Muscle of leg (tissue), 16 donors: ENCODE measurements at places on chromosomes 2 and 18.
A peak's percentile ranks its signal among the peaks of the same experiment; 100 is the strongest.

DNA sequence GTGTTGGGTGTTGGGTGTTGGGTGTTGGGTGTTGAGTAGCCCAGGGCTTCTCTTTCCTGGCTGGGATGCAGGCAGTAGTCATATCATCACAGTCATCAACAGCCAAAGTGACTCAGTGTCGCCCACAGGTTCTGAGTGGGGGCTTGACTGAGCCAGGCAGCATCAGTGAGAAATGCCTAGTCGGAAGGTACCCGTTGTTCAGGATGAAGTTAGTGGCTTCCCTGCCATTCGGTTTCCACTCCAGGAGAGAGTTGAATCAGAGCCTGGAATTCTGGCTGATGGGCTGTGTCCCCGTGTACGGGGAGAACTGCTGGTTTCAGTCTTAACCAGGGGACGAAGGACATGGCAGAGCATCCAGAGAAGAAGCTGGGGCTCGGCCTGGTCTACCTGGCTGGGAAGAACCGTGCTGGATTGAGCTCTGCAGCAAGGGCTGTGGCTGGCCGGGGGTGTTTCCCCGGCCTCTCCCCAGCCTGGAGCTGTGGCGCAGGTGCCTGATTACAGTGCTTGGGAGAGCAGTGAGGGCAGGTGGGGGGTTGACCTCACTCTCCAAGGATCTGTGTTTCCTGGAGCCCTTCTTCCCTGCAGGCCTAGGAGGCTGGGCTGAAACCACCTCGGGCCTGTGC is 49.4 kb downstream of the AGAP1 start:
- DNase-seq: no peak

DNA sequence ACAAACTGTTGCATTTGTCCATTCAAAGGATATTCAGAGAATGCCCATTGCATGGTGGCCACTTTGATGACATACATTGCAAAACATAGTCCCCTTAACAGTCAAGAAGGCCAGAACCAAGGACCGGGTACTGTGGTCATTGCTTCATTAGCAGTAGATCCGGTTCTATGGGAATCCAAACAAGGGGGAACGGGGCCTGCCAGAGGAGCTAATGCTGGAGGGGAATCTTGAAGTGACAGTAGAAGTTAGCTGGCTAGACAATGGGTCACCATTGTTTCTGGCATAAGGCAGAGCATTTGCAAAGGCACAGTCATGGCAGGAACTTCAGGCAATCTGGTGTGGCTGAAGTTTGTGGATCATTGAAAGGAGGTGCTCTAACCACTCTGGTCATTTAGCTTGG is 279.7 kb downstream of the SS18 start:
- no peak for DNase-seq

DNA sequence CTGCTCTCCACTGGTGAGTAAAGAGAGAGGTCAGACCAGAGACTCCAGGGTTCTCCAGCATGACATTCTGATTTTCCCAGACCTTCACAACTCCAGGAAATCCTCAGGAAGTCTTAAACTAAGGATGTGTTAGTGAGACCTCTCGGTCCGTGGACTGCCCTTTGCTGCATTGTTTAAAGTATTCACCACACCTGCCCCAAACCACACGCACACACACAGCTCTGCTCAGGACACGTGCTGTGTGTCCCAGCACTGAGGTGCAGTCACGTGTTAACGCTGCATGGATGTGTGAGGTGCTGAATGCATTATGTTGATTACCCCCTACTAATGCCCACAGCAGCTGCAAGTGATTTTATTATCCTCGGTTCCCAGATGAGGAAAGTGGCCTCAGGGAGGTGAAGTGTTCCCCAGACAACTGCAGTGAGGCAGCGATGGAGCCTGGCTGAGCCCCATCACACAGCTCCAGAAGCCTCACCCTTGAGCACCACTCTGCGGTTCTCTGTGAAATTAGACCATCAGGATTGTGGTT is 68.4 kb downstream of the TRAPPC12 start:
- DNase-seq: peak; percentile 33

GRCh38 chr2:156581280-156581679 is 145.1 kb downstream of the GPD2 start:
- no peak for DNase-seq

- no peak for DNase-seq
Measured at GRCh38 chr18:59500765-59501164, 141.7 kb upstream of the LMAN1 start.

GRCh38 chr18:44629406-44629805 is 51.3 kb upstream of the SETBP1 start:
- DNase-seq: peak; percentile 54

DNA sequence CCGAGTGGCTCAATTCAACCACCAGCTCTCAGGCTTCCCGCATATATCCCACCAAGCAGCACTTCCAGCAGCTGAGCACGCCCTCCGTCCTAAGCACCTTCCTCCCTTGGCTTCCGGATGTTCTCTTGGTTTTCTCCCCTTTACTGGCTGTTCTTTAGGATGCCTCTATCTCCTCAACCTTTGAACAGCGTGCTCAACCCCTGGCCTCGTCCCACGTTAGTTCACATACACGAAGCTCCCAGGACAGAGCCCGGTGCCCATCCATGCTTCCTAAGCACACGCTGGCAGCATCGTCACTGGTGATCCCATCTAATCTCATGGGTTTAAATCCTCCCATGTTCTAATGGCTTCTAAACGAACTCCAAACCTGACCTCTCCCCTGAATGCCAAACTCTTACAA is 3.7 kb downstream of the CYS1 start:
- no peak for DNase-seq

- DNase-seq: no peak
Measured at GRCh38 chr2:7557376-7557775, 640.2 kb downstream of the RNF144A start.

DNA sequence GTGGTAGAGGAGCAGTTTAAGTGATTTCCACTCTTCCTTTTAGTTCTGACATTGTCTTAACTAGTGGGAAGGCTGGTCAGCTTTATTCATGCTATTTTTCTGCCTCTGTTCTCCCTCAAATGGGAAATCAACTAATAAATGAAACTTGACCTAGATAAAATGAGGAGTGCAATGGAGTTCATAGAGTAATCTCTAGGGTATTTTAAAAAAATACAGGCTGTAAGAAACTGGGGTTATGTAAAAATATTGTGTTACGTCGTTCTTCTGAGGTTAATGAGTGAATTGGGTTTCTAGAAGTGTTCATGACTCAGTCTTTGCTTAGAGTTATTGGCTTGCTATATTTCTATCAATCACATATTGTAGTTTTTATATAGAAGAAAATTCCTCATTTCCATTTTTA is 734.5 kb downstream of the MBD2 start:
- DNase-seq: no peak

DNA sequence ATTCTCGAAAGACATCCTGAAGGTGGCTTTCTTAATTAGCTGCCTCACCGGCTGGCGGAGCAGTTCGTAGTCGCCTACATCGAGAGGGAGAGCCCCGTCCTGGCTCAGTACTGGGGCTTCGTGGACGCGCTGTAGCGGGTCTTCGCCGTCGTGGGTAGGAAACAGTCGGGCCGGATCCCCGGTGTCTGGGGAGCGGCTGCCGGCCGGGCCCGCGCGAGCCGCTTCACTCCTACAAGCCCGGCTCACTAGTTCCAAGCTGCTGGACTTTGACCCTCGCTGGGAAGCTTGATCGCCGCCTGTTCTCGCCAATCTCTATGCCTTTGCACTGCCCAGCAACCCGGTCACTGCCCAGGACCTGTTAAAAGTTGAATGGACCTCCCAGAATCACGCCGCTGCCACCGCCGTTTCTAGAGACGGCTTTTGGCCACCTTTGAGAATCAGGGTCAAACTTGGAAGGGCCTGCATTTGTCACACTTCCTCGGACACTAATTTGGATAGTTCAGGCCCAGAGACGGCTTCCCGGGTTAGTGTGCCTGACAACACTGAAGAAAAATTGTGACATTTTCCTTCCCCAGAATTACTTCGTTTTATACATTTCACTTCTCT is 41.4 kb upstream of the AKAIN1 start:
- DNase-seq: peak; percentile 51

DNA sequence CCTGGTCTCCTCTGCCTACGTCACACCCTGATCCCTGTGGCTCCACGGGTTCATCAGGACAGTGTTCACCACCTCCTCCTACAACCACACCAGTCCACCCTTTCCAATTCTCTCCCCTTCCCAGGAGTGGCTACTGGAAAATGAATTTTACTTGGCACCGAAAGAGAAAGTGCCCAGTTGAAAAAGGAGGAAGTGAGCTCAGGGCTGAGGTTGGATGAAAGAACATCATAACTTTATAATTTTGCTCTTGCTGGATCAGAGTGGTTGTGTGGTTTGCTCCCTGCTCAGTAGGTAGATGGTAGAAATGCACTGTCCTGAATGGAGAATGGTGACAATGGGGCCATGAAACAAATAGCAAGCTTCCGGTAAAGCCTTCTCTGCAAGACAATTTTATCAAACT is 140.3 kb upstream of the DDX18 start:
- DNase-seq: no peak

- no peak for DNase-seq
Measured at GRCh38 chr2:233490831-233491230, 75.8 kb downstream of the USP40 start.

DNA sequence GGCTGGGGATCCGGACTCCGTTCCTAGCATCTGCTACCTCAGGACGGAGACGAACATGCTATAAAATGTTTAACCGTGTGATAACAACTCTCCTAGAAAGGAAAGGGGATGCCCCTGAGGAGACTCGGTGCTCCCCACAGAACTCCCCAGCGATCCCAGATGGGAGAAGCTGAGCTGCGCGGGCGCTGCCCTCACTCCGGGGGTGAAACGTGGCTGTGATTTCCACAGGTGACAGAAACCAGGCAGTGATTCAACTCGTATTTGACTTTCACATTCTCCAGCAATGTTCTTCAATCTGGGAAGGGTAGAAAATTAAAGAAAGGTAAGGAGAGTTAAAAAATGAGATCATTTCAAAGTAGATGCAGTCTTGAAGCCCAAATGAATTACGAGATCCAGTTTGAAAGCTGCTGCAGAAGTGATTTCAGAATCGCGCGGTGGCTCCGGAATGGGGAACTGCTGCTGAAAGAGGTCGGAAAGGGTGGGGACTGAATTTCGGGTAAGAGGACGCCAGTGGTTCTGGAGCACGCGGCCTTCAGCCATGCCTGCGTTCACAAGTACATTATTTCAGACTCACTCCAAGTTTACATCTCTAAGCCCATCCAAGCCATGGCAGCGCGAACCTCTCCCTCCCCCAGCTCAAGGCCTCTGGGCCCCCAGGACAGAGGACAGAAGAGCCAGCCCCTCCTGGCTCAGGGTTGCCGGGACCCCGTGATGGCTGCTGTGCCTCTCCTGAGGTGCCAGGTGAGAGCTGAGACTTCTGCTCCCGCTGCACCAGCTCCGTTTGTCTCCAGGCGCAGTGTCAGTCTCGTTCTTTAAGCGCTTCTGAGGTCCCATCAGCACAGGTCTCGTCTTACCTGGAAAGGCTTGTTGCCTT is 39.5 kb downstream of the ADNP2 start:
- peak; percentile 26 for DNase-seq

DNA sequence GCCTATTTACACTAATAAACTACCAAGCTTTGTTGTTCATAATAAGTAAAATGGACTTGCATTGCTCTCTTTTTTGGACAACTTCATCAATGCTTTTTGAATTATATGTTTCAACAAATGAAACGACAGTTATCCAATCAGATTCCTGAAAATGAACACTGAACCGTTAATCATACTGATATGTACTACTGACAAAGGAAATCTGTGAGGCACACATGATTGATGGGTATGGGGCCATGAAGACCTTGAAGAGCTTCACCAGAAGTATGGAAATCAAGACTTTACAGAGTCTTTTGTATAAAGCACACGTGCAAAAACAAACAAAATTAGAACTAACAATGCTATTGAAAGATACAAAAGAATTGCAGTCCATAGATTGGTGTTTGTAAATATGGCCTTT is 51.2 kb downstream of the HNMT start:
- no peak for DNase-seq

DNA sequence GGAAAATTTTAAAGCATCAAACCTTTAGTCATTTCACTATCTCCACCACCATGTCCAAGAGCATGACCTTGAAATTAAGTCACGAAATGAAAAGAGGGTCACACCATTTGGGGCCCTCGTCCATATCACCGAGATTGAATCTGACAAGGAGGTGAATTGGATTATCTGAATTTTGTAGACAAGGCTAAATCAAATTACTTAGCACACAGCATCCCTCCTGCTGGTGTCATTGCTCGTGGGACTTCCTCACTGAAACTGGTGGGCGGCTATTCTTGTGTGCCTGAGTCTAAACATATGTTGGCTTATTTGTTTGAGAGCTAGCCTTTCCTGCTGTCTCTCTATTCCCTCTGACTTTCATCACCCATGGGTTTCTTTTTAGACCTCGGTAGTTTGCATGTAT is 64.6 kb upstream of the CNGA3 start:
- DNase-seq: no peak

DNA sequence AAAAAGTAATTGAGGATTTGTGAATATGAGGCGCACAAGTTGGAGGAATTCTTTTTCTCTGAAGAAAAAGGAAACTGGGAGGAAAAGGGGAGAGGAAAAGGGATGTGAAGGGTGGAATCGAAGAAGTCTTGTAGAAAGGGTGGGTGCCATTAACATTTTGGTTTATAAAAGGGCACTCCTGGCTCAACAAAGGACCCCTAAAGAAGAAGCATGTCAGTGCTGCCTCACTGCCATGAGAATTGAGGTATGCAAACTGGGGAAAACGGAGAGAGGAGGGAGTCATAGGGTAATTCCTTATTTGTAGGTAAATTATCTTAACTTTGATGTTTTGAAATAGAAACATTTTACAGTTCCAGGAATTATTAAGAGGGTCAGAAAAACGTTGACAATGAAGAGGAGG is 207.2 kb downstream of the NAPG start:
- DNase-seq: no peak

DNA sequence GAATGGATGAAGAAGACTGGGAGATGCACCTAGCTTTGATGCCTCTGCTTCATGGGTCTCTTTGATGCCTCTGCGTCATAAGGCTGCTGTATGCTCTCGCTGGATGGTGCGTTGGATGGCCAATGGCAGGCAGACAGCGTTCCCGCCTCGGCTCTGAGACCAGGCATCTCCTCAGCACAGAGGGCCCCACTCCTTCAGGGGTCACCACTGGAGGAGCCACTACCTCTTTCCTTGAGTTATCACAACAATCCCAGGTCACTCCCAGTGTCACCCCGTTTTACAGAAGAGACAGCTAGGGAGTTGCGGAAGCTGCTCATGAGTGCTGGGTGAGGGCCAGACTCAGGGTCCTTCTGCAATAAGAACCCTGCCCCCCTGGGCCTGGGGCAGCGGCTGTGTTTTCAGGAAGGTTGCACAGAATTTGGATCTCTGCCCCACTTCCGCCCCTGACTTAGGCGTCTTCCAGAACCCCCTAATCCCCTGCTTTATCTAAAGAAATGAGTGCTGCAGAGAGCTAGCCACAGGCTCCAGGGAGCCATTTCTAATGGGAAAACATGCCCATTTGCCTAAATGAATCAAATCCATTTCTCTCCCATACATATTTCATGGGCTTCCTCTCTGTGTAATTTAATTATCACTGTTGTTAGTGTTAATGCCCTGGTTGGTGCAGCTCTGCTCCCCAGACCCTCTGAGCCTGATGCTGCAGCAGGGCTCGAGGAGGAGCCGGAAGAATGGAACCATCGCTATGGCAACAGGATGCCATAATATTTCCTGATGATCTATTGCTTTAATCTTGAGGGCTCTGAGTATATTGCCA is 131.8 kb upstream of the HS6ST1 start:
- DNase-seq: no peak

- DNase-seq: peak; percentile 21
Measured at GRCh38 chr2:177254433-177255226, 9.9 kb downstream of the NFE2L2 start.

GRCh38 chr2:216492597-216493333 is 5.9 kb upstream of the RPL37A start:
- no peak for DNase-seq

- DNase-seq: no peak
Measured at GRCh38 chr2:191209340-191209739, 35.9 kb upstream of the MYO1B start.
